ENCODE measurements at places on chromosomes 6 and 20. TPM values are rescaled to one million over a fixed set of nuclear protein-coding genes. Genes with fewer than 3 reads are reported as not detected.

The NAA20 gene
- total RNA-seq, result 62.9 TPM

GRCh38 chr6:148332088-148332487, 10.6 kb upstream of the SASH1 start:
- DNase-seq, result no peak

The ELOVL4 gene
- 1.8 TPM for total RNA-seq

The DPPA5 gene
- total RNA-seq, result not detected

DNA sequence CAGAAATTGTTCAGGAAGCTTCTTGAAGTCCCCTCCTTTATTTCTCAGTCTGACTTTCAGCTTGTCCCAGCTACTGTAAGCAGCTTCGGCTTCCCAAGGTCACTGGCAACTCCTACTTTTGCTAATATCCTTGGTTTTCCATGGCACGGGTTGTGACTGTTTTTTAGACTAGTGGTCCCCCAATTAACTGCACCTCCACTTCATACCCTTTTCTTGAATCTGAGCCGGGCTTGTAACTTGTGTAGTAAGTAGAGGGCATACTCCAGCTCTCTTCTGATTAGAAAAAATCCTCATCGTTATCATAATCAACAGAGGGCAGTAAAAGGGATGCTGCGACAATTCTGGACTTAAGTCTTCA, 162.3 kb upstream of the TNFAIP3 start:
- DNase-seq, result no peak

- peak; percentile 31 for DNase-seq
Observed at GRCh38 chr6:105402090-105402938, 568 bp downstream of the PREP start.

GRCh38 chr20:49132995-49133478, 55.1 kb downstream of the STAU1 start:
- DNase-seq, result peak; percentile 6

DNA sequence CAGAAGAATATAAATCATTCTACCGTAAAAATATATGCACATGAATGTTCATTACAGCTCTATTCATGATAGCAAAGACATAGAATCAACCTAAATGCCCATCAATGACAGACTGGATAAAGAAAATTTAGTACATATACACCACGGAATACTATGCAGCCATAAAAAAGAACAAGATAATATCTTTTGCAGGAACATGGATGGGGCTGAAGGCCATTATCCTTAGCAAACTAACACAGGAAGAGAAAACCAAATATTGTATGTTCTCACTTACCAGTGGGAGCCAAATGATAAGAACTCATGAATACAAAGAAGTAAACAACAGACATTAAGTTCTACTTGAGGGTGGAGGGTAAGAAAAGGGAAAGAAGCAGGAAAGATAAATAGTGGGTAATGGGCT, 8.4 kb downstream of the KHDC1L start:
- no peak for DNase-seq

GRCh38 chr20:44931911-44932310, 22.1 kb downstream of the PABPC1L start:
- no peak for DNase-seq

The KDM1B gene
- total RNA-seq, result 9.9 TPM

- no peak for DNase-seq
Observed at GRCh38 chr6:63307581-63308246, 12.1 kb downstream of the LGSN start.

DNA sequence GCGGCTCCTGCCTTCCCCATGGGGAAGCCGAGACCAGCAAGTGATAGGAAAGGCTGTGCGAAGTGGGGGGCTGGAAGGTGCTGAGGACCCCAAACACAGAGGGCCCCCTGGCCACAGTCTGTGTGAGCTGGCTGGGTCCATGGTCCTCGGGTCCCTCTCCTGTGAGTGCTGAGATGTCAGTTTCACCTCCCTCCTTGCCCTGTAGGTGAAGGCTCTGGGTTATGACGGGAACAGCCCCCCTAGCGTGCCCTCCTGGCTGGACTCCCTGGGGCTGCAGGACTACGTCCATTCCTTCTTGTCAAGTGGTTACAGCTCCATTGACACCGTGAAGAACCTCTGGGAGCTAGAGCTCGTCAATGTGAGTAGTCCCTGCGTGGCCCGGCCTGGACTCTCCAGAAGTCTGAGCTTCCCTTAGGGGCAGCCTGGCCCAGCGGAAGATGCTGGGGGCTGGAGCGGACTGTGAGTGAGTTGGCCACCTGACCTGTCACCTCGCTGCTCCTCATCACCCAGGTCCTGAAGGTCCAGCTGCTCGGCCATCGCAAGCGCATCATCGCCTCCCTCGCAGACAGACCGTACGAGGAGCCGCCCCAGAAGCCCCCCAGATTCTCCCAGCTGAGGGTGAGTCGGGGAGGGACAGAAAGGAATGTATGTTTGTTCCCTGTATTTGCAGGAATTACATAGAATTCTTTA, 61.7 kb downstream of the TCP11 start:
- no peak for DNase-seq

GRCh38 chr6:143746202-143747119, 68.7 kb downstream of the PHACTR2 start:
- no peak for DNase-seq

The PPP1R3D gene
- 6.2 TPM for total RNA-seq

- no peak for DNase-seq
Observed at GRCh38 chr20:63828124-63828523, 2.9 kb downstream of the ZBTB46 start.

DNA sequence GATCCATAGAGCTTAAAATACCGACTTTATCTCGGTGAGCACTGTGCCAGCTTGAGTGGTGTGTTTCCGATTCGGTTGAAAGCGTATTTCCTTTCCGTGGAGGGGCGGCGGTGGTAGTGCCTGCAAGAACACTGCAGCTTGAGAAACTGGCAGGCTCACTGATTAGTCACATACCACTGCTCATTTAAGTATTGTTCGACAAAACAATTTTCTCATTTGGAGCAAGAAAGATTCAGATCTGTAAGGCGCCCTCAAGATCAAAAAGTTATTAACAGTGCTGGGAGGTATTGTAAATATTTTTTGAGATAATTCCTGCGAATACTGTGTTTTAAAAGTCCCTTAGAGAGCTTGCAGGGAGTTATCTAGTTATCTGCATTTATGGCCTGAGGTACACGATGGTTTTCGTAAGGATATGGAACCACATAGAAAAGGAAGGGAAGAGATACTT, 1.3 kb downstream of the MAPK14 start:
- peak; percentile 82 for DNase-seq

DNA sequence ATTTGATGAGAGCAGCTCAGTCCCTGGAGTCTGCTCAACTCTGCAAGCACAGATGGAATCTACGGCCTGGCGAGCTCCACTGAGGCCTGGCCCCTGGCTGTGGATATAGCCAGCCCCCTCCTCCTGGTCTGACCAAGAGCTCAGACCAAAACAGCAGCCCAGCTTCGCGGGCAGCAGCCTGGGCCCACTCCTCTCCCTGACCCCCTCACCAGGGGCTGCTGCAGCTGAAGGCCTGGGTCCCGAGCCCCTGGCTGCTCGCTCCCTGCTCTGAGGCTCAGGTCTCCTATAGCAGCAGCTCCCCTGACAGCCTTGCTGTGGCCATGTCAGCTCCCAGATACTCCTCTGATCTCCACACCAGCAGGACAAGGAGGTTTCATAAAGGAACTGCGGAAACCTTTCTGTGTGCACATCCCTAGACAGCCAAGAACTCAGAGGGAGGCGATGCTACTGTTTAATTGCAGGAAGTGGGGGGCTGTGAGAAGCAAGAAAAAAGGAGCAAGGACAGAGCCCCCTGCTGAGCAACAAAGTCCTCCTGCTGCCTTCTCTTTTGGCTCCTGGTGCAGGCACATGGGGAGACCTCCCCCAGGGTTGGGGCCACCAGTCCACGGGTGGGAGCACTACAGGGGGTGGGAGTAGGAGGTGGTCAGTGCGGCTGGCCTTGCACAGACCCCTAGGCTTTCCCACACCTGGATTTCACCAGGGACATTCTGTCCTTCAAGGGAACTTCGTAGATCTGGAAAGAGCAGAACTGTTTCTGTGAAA, 38.7 kb upstream of the CST5 start:
- no peak for DNase-seq

The ZBTB46 gene
- 8.2 TPM for total RNA-seq

DNA sequence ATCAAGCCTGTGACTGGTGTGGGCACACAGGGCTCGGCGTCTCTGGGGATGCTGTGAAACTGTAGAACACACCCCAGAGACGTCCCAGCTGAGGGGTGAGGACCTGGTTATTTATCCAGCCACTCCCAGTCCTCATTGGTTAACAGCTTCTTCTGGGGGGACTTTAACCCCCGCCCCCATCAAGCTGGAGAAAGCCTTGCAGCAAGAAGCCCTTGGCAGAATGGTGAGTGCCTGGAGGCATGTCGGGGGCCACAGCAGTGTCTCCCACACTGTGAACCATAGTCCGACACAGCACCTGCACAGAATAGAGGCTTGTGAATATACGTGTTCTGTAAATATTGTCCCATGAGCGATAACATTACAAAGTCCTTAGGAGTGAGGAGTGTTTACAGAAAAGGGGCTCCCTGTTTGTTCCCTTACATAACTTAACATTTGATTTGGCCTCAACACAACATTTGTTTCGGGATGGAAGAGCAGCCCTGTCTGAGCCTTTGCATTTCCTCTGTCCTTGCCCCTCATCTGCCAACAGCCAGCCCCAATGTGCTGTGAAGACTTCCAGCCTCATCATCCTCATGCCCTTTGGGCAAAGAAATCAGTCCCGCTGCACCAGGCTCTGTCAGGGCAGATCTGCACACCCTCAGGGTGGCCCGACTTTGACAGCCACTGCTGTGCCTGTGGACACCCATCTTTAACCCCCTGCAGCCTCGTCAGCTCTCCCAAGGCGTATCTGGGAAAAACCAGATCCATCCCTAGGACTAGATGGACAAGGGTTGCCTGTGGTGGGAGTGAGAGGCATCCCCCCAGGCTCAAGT, 2.2 kb upstream of the RRBP1 start:
- DNase-seq, result no peak

DNA sequence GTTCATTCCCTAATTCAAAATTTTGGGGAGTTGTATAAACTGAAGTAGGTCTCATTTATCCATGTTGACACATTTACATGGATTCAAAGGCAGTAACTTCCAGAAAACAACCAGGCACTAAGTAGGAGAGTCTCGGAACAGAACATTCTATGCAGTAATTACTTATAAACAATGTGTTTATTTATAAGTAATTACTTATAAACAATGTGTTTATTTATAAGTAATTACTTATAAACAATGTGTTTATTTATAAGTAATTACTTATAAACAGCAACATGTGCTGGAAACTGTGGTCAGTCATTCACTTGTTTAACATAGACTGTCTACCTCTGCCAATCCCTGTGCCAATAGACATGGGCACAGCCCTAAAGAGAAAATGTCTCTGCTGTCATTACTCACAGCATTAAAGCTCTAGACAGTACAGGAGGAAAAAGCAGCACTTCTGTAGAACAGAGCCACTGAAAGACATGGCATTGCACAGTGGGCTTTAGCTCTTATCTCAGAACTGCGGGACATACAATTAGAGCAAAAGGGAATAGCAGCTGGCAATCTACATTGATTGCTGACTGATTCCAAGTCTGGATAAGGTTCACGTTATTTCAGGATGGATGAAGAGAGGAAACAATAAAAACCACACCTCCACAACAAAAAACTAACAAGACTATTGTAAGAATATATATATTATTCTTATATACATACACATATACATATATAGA, 188.2 kb downstream of the WDR27 start:
- DNase-seq, result no peak

GRCh38 chr6:12577124-12577850, 139.3 kb upstream of the PHACTR1 start:
- no peak for DNase-seq

GRCh38 chr20:50726955-50727791, 4.2 kb upstream of the PARD6B start:
- no peak for DNase-seq

DNA sequence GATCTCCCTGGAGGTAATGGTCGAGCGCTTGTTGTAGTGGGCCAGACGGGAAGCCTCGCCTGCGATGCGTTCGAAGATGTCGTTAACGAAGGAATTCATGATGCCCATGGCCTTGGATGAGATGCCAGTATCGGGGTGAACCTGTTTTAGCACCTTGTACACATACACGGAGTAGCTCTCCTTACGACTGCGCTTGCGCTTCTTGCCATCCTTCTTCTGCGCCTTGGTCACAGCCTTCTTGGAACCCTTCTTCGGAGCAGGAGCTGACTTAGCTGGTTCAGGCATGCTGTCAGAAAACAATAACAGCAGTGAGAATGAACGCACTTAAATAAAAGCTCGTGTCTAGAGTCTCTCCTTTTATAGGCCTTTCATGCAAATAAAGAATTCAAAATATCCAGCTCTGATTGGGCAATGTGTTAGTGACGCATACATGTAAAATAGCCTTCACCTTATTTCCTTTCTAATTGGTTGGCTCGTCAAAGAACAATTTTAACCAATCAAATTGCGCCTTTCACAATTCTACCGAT, 129.2 kb downstream of the HFE start:
- DNase-seq, result peak; percentile 90

The UBD gene
- total RNA-seq, result 2.1 TPM

The MEP1A gene
- total RNA-seq, result not detected

The CENPQ gene
- 12.5 TPM for total RNA-seq

- no peak for DNase-seq
Observed at GRCh38 chr6:11033825-11034224, 10.3 kb downstream of the ELOVL2 start.

DNA sequence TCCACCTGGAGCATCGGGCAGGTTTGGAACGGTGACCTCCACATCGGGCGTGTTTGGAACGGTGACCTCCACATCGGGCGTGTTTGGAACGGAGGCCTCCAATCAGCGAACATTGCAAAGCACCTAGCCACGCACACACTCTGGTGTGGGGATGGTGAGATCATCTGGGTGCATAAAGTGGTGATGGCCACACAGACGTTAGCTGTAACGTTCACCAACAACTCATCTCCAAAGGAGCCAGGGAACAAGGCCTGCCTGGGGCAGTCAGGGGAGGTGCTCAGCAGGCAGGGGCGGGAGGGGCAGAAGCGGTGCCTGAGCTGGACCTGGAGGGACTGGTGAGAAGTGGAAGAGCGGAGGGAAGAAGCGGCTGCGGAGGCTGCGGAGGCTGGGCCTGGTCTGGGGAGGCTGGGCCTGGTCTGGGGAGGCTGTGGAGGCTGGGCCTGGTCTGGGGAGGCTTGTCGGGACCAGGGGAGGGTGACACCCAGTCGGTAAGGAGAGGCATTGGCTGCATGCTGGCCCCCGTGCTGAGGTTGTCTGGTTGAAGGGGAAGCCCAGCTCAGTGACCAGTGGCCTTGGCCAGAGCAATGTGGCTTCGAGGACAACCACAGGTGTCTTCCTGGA, 89.9 kb downstream of the PSMB1 start:
- no peak for DNase-seq

- no peak for DNase-seq
Observed at GRCh38 chr20:47273591-47274235, 82.8 kb downstream of the ZMYND8 start.

DNA sequence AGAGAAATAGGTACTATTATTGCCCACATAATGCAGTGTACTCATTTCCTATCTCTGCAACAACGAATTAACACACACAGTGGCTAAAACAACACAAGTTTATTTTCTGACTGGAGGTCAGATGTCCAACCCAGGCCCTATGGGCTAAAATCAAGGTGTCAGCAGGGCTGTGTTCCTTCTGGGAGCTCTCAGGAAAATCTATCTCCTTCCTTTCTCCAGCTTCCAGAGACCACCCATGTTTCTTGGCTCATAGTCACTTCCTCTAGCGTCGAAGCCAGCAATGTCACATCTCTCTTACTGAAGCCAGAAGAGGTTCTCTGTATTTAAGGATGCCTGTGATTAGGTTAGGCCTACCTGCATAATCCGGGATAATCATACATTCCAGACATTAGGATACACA, 60.9 kb upstream of the TOP1 start:
- no peak for DNase-seq

The CNBD2 gene
- 8.4 TPM for total RNA-seq
